ENCODE measurements at places on chromosomes 12 and 14.

DNA sequence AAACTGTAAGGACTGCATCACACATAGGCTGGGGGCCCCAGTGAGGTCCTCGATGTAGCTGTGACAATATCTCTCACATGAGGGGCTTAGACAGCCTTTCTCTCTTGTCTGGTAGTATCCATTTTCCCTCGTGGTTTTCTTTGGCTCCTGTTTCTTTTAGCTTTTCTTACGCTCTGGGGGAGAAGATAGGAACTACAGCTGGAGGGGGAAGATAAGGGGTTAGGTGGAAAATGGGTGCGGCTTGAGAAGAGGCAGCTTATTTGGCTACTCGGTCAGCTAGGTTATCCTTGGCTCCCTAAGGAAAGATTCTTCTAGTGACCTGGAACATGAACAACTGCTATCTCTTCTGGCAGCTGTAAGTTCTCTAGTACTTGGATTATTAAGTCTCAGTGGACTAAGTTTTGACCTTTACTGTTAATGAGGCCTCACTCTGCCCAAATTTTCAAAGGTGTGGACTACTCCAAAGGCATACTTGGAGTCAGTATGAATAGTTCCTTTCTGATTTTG, 28.7 kb upstream of the CPNE8 start:
- DNase-seq: no peak

- no peak for DNase-seq
Observed at GRCh38 chr14:62409626-62410300, 635.5 kb downstream of the KCNH5 start.

DNA sequence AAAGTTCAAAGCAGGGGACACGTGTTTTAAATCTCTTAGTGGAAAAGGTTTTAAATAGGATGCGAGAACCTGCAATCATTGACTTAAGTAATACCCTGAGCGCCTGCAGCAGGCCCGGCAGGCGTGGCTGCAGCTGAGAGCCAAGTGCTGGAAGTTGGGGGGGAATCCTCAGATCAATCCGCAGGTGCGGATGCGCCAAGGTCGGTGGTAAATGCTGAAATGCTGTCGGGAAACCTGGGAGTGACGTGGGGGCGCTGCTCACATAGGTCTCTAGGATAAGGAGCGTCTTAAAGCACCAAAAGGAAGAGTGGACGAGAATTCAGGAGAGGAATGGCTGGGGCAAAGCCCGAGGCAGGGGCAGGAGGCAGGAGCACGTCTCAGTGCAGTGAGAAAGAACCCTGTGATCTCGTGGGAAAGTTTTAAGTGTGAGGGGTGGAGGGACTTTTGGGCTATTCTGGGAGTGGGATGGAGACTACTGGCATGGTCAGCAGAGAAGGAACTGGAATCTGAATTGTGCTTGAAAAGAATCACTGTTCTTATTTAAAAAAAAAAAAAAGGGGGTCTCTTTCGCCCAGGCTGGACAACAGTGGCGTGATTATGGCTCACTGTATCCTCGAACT, 883 bp upstream of the CDCA4 start:
- peak; percentile 22 for DNase-seq

- DNase-seq: no peak
Observed at GRCh38 chr12:232731-233614, 19.0 kb upstream of the SLC6A12 start.

GRCh38 chr14:95489214-95490137, 27.0 kb downstream of the SYNE3 start:
- DNase-seq: no peak

DNA sequence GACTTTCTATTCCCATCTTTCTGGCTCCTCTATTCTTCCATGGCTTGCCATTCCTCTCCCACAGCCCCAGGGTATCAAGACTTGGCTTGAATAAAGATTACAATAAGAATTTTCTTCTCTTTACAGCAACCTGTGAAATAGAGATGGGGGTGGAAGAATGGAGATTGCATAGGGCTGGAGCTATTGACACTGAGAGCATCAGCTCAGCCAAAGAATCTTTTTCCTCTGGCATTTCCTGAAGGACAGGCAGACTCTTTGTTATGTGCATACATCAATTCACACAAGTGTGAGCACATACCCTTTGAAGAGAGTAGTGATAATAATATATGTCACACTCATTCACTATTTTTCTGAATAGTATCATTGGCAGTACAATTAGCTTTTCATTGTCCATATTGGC, 4.7 kb downstream of the RNASE11 start:
- no peak for DNase-seq

DNA sequence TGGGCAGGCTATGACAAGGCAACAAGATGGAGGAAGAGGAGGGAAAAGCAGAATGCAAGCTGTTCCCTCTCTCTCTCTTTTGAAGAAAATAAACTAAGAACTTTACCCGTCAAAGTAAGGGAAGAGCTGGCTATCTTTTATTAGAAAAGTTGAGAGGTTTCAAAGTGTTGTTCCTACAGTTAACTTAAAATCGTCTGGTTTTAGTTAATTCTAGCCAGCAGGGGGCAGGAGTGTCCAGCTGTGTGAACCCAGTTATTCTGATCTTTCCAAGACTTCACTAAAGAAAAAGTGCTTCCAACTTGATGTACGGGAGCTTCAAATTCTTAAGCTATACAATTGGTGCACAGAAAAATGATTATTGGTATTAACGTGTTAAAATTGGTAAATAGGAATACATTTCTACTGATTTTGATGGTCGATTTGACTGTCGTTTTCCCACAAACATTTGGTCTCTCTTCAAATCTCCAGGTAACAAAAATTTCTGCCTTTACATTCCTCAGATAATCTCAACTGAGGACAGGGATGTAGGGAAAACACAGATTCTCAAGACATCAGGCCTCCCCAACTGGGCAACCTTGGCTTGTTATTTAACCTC, 28.4 kb upstream of the MON2 start:
- peak; percentile 47 for DNase-seq

GRCh38 chr14:45028107-45028626, 55.7 kb upstream of the PRPF39 start:
- no peak for DNase-seq

- no peak for DNase-seq
Observed at GRCh38 chr12:1978078-1978862, 26.0 kb downstream of the DCP1B start.

- no peak for DNase-seq
Observed at GRCh38 chr12:33514893-33515292, 75.3 kb upstream of the SYT10 start.

- DNase-seq: no peak
Observed at GRCh38 chr14:95065411-95065810, 91.9 kb downstream of the DICER1 start.

- no peak for DNase-seq
Observed at GRCh38 chr14:104553166-104554087, 26.1 kb upstream of the C14orf180 start.

GRCh38 chr12:32603858-32604257, 75.2 kb upstream of the DNM1L start:
- no peak for DNase-seq

GRCh38 chr12:121652767-121653497, 16.5 kb downstream of the MORN3 start:
- DNase-seq: no peak

DNA sequence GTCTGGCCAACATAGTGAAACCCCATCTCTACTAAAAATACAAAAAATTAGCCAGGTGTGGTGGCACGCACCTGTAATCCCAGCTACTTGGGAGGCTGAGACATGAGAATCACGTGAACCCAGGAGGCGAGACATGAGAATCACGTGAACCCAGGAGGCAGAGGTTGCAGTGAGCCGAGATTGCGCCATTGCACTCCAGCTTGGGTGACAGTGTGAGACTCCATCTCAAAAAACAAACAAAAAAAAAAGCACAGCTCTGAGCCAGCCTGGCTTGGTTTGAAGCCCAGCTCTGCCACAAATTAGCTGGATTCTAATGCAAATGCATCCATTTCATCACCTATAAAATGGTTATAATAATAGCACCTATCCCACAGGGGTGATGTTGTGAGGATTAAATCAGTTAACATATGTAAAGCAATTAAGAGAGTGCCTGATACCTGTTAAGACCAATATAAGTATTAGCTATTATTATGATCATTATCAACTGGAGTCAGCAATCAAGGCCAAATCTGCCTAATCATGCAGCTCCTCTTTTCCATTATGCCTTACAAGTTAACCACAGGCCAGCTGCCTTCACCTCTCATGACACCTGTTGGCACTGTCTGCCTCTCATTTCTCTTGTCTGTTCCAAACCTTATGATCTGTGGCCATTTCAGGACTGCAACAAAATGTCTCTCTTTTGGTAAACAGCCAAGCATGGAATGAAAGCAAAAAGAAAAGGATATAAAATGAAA, 2.1 kb downstream of the GNPTAB start:
- DNase-seq: no peak

- no peak for DNase-seq
Observed at GRCh38 chr14:99209409-99209808, 62.6 kb downstream of the BCL11B start.

- DNase-seq: no peak
Observed at GRCh38 chr14:65840118-65840751, 427.7 kb downstream of the FUT8 start.

GRCh38 chr14:61132336-61132735, 148.8 kb downstream of the TMEM30B start:
- DNase-seq: no peak

DNA sequence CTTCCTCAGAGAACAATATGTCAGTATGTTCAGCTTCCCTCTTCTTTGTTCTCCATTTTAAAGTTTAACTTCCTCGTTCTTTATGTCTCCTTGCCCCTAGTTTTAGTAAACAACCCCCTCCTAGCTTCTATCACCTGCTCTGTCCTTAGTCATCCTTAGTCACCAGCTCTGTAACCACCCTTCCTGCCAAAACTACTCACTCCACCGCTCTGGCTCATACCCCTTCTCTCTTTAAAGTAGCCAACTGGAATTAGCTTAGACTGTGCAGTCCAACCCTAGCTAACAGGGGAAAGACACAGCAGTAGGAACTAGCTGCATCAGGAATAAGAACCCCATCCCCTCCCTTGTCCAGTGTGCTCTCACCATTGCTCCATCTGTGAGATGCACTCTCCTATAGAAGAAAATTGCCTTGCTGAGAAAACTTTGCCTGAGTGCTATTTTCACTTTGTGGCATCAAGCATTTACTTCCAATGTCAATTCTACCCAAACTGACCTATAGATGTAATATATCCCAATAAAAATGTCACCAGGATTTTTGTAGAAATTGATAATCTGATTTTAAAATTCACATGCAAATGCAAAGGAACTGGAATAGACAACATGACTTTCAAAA, 603.2 kb downstream of the C12orf50 start:
- no peak for DNase-seq

DNA sequence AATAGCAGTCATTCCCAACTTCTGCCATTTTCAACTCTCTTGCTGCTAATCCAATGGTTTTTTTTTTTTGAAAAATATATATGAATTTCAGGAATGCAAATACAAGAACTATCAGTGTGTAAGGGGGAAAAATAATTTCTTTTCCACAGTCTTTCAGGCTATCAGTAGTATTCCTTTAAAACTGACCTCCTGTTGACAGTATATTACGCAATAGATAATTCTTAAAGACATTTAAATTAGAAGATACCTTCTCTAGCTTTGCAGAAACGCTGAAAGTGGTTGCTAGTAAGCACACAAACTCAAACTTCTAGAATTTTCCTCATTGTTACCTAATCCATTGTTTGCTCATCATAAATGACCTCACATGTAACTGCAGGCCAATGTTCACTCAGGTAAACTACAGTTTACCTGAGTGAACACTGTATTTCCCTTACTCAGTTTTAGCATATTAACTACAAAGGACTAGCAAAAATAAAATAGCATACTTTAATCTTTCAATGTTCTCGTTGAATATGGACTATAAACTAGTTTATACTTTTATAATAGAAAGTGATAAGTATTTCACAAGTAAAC, at the start of gene C12orf50:
C12orf50 (minus strand) TSS at position 309 of the 573 bp plus-strand sequence. CDS start 2,439 bp downstream, outside the sequence.
- DNase-seq: no peak

- no peak for DNase-seq
Observed at GRCh38 chr14:58491593-58491992, 64.1 kb downstream of the KIAA0586 start.

DNA sequence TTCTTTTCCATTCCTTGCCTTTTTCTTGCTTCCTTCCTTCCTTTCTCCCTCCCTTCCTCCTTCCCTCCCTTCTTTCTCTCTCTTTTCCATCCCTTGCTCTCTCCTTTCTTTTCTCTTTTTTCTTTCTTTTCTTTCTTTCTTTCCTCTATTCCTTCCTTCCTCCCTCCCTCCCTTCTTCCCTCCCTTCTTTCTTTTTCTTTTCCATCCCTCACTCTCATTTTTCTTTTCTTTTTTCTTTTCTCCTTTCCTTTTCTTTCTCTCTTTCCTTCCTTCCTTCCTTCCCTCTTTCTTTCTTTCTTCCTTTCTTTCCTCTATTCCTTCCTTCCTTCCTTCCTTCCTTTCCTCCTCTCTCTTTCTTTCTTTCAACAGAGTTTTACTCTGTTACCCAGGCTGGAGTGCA, 35.1 kb upstream of the PPP4R3A start:
- no peak for DNase-seq

GRCh38 chr12:104414581-104415341, 42.0 kb upstream of the CHST11 start:
- no peak for DNase-seq

DNA sequence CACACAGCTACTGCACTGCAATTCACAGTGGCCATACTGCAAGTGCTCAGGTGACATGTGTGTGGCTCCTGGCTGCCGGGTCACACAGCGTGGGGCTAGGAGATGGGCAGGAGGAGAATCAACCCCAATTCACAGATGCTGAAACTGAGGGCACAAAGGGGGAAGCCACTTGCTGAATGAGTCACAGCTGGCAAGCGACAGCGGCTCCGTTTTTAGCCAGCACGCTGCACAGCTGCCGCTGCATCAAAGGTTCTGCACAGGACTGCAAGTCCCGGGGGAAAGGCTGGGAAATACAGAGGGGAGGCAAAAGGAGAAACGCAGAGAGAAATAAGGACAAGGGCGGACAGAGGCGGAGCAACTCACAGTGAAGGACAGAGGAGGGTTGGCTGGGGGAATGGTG, 57.9 kb downstream of the KDM2B start:
- no peak for DNase-seq

DNA sequence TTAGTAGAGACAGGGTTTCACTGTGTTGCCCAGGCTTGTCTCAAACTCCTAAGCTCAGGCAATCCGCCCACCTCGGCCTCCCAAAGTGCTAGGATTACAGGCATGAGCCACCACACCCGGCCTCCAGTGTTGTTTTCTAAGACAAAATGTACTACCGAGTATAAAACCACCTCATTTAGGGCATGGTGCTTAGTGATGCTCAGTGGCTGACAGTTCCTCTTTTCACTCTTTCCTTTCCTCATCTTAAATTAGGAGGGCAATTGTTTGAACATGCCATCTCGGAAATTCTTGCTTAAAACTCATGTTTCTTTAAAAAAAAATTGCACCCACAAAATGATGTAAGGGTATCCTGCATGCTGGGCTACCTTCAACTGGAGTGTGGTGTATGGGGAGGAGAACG, 89.0 kb downstream of the RFX4 start:
- no peak for DNase-seq
